NCI-H2081 (cell line): ENCODE measurements at places on chromosomes 5 and 9.
A peak's percentile ranks its signal among the peaks of the same experiment; 100 is the strongest.

- no peak for DNase-seq
Measured at GRCh38 chr5:111975133-111975532, 218.1 kb upstream of the NREP start.

- DNase-seq = no peak
Measured at GRCh38 chr5:68405026-68405684, 189.6 kb downstream of the PIK3R1 start.

DNA sequence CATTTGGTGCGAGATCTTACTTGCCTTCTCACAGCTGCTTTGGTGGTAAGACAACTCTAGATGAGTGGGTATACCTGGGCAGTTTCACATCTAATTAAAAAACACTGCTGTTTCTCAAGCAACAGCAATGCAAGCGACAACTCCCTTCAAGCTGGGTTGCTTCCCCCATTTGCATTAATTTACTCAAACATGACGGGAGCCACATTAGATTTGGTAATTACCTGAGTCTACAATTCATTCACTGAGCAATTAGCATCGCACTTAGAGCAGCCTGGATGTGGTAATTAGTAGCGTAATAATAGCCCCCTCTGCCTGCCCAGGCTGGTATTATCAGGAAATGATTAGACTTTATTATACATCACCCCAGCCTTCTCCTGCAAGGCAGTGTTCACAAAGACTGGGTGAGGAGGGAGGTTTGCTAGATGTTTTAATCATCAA is 73.4 kb downstream of the FBXO38 start:
- peak; percentile 89 for DNase-seq

DNA sequence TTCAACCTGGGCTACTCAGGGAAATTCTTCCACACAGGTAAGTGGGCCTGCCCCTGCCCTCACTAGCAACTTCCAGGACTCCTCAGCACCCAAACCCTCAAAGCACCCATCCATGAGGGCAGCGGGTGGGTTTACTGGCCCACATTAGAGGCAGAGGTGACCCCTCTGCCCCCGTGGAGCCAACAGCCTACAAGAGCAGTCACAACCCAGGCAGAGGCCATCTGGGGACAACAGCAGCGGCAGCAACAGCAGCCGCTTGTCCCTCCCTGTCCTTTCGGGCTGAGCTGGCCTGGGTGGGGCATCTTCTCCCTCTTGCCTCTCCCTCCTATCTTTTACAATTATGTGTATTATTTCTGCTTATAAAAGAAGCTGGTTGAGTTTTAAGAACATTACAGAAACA is 25.1 kb downstream of the NDST1 start:
- no peak for DNase-seq

GRCh38 chr5:170582644-170583330 is 79.0 kb downstream of the KCNIP1 start:
- DNase-seq = no peak

DNA sequence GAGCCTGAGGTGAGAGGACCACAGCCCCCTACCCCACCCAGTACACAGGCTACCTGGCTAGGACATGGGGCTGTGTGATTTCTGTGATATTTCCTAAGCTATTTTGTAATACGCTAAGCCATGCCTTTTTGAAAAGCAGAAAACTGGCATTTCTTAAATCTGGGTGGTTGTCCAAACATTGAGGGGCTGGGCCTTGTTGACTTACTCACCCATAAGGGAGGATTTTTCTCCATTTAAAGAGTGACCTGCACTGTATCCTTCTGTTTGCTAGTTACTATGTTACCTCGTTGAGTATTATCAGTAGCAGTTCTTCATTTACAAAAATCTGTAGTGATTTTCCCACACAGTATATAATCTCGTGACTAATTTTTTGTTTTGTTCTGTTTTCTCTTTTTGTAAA is 117.5 kb upstream of the OTULINL start:
- DNase-seq = no peak

DNA sequence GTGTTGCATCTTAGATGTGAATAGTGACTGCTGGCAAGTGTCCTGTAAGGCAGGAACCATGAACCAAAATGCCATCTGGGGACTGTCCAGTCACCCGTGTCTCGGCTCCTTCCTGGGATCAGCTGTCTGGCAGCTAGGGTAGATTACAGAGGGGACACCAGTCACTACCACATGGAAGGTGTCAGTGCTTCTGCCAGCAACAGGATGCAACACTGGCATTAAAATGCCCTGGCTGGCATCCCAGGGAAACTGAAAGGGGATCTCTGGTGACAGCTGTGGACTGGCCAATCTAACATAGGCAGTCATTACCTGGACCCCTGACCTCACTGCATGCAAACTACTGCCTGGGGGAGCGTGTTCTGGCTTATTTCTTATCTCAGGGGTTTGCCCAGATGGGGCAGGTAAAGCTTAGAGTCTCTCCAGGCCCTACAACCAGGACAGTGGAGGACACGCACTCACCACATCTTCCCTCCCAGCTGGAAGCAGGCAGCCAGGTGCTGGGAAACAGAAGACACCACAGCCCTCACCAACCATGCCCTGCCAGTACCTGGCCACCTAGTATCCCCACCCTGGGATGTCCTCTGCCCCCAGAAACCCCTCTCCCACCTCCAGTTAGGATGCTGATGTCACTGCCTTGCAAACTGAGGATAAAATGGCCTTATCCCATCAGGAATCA is 83.8 kb downstream of the SEMA4D start:
- DNase-seq = peak; percentile 44

DNA sequence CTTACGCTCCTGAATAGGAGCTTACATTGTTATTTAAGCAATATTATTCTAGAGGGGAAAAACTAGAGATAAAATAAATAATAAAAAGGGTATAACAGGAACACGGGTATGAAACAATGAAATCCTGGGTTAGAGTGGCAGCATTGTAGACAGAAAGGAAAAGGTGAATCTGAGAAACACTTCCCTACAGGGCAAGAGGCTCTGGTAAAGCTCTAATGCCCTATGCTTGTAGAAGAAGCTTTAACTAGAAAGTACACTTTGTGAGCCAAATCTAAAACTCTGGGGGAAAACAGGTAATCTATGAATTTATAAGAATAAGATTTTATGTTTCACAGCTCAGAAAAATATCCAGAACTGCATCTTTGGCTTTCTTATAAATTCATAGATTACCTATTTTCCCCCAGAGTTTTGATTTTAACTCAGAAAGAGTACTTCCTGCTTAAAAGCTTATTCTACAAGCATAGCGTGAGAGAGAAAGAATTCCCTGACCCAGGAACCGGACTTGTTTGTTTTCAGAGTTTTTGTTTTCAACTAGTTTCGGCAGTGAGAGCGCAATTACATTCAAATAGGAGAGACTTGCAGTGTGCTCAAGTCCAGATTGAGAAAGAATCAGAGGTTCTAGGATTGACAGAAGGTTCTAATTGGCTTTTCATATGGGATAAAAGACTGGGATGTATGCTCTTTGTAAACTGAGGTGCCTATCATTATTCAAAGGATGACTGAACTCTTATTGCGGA is 651.0 kb upstream of the RORB start:
- peak; percentile 21 for DNase-seq

GRCh38 chr9:134575901-134576176 is 65.8 kb upstream of the COL5A1 start:
- DNase-seq = no peak

GRCh38 chr9:120286530-120286929 is 293.4 kb downstream of the CDK5RAP2 start:
- DNase-seq = no peak

DNA sequence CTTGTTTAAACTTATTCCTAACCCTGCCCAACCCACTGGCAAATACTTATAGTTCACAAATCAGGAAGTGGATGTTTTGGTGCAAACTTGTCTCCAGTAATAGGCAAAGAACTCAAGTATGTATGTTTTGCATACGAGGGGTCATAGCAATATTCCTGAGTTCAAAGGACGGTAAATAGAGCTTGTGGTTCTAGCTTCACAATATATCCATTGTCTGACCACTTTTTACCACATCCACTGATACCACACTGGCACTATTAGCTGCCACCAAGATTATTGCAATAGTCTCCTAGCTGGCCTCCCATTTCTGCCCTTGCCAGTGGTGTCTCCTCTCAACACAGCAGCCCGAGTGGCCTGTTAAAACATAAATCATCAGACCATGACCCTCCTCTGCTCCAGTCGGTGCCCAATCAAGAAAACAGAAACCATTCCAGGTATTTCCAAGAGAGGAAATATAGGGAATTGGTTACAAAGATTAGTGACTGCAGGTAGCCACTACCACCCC is 17.0 kb downstream of the GRXCR2 start:
- DNase-seq = no peak

GRCh38 chr5:14408969-14409586 is 172.5 kb upstream of the OTULINL start:
- no peak for DNase-seq

DNA sequence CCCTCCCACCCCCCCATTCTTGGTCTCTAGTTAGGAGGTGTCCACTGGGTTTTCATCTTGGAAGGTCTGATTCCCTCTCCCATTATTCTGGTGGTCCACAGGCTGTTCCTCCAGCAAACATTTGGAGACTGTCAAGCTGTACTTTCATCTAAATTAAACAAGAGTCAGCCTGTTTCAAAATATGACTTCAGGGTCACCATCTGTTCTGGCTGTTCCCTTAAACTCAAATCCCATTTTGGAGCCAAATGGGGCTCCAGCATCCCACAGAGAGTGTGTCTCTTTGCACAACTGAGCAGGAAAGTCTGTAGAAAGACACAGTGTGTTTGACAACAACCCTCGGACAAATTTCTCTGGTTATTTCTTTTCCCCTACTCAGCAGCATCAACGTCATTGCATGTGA is 20.5 kb downstream of the COL15A1 start:
- DNase-seq = no peak

DNA sequence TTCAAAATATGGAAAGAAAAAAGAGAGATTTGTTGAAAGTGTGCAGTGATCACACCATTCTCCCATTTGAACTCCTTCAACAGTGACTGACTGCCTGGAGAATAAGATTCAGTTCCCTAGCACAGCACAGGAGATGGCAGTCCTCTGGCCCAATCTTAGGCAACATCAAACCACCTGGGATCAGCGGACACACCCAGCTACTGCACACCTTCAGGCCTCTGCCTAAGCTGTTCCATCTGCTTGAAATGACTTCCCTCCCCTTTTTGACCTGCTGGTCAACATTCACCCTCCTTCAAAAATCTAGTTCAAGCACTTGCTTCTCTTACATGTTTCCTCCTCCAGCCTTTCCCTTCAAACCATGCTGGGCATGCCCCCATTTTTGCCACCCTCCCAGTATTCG is 4.5 kb downstream of the MAPK9 start:
- DNase-seq = no peak

- no peak for DNase-seq
Measured at GRCh38 chr9:98159301-98159700, 33.1 kb downstream of the CORO2A start.

DNA sequence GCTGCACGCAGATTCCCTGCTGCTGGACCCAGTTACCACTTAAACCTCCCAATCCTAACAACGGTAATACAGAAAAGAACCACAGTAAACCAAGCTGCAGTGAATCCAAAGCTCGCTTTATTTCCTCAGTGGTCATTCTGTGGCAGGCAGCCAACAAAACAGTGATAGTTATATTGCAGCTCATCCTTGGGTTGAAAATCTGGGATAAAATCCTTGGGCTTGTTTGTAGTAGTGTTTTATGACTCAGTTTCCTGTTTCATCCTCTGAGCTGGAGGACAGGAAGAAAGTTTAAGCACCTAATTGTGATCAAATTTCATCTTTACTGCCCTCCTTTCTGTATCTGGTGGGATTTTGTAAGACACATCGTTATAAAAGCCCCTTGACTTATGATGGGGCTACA is 31.4 kb downstream of the HMGCR start:
- DNase-seq = no peak

DNA sequence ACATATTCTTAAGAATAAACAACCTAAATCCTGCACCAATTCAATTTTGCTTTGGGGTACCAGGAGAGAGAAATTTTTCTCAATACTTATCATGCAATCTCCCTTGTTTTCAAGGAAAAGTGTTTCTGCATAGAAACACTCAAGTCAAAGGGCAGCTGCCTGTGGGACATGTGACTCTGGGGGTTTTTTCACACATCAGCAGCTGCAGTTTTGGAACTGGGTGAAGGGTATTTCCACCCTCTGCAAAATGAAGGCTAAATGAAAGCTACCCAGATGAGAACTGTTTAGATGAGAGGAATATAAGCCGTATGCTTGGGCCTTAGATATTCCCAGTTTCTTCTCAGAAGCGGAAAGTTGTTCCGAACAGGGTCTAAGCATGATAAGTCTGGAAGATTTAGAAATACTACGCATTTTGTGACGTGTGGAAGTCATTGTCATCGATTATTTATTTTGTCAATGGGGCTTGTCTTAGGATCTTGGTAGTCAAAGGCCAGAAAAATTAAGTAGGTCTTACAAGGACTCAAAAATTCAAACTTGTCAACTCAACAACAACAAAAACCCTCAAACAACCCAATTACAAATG is 64.3 kb upstream of the BOD1 start:
- DNase-seq = no peak

DNA sequence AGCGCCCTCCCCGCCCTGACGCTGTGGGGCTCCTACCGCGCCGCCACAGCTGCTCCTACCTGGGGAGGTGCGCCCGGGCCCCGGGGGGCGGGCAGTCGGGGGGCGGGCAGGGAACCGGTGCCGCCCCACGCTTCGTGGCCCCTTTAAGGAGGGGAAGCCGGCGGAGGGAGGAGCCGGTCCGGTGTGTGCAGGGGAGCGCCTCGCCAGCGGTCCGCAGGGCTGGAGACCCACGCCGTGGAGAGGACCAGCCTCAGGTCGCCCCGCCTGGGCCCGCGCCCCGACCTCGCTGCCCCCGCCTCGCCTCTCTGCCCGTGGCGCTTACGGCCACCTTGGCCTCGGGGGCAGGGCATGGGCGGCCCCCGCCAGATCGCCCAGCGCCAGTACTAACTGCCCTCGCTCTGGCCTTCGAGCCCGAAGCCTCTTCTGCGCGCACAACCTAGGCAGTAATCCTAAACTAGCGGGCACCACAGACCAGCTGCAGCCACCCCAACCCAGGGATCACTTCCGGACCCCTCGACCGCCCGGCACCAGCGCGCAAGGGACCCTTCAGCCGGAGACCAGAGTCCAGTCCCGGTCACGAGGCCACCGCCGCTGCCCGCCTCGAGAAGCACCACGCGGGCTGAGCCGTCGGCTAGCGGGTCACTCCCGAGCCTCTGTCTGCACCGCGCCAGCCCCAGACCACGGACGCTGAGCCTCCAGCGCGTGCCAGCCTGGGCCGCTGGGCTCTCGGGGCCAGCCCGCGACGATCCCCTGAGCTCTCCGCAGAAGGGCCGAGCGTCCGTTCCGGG is at the start of gene FOXE1:
FOXE1 (plus strand) TSS at position 171 of the 788 bp plus-strand sequence. CDS start 689 bp downstream, outside the sequence.
- DNase-seq = no peak

GRCh38 chr9:87276851-87277261 is 220.8 kb upstream of the DAPK1 start:
- no peak for DNase-seq

- DNase-seq = no peak
Measured at GRCh38 chr5:137791387-137791786, 37.2 kb upstream of the HNRNPA0 start.

- DNase-seq = no peak
Measured at GRCh38 chr9:112252194-112252593, 77.1 kb upstream of the SUSD1 start.

- no peak for DNase-seq
Measured at GRCh38 chr9:86279839-86280238, 2.5 kb downstream of the ISCA1 start.
